MCF 10A (cell line): ENCODE measurements at places on chromosomes 4 and X. TPM values are rescaled to one million over a fixed set of nuclear protein-coding genes. Genes with fewer than 3 reads are reported as not detected.

Gene EMCN
- total RNA-seq, result not detected in 2 replicates

Gene NPY1R
- 0.63 and 2.8 TPM in 2 replicates for total RNA-seq

Gene RTL9
- not detected in 2 replicates for total RNA-seq

DNA sequence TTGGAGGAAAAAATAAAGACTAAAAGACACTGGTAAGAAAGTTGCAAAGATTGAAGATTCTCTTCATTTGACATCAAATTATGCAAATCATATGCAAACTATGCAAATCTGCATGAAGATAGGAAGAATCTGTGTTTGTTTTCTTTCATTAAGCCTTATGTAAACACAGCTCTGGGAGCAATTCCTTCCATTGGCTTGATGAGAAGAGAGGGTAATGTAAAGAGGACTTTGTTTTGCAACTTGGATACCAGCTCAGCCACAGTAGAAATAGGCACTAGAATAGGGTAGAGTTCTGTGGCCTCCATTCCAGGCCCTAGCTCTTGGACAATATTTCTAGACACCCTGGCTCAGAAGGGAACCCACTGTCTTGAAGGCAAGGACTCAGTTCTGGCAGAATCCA lies 388.4 kb upstream of the RASGEF1B start:
- H3K27me3 ChIP-seq, result no peaks in the 10 kb centered on the region
- H3K4me3 ChIP-seq, result no peak overlapping the region
- H3K36me3 ChIP-seq, result no peaks in the 10 kb centered on the region
- no peaks in the 10 kb centered on the region for H3K4me1 ChIP-seq
- no peak for DNase-seq

DNA sequence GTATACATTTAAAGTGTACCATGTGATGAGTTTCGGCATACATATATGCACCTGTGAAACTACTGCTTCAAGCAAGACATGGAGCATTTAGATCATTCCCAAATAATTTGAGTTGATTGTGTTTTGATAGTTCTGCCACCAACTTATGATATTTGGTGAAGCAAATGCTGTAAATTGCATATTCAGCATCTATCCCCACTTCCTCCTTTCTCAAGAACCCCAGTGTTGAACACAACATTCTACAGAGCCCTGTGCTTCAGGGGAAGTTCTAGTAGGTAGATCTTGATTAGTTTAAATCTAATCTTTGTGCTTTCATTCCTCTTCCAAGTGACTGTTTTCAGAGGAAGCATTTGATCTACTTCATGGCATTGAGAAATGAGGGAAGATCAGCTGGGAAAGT lies 5.4 kb upstream of the SHROOM3 start:
- DNase-seq, result no peak
- no peak overlapping the region for H3K27ac ChIP-seq
- no peaks in the 10 kb centered on the region for H3K36me3 ChIP-seq
- H3K27me3 ChIP-seq, result no peaks in the 10 kb centered on the region

DNA sequence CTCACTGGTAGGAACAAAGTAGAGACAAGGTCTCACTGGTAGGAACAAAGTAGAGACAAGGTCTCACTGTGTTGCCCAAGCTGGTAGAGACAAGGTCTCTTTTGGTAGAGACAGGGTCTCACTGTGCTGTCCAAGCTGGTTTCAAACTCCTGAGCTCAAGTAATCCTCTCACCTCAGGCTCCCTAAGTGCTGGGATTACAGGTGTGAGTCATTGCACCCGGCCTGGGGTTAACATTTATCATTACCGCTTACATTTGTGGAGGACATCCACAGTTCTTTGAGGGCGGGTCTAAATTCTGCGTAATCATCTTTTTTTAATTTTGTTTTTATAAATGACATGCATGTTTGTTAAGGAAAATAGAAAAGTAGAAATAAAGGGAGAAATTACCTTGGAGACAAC lies 12.0 kb downstream of the RAB33B start:
- H3K27ac ChIP-seq, result no peak overlapping the region
- DNase-seq, result peak; percentile 38
- no peaks in the 10 kb centered on the region for H3K36me3 ChIP-seq
- no peak overlapping the region for H3K4me3 ChIP-seq

- H3K4me1 ChIP-seq, result no peaks in the 10 kb centered on the region
- H3K27ac ChIP-seq, result peak overlapping the region; percentile 39
- DNase-seq, result peak; percentile 6
- no peak overlapping the region for H3K4me3 ChIP-seq
- no peaks in the 10 kb centered on the region for H3K27me3 ChIP-seq
Observed at GRCh38 chrX:142804085-142804484, 221.6 kb upstream of the SPANXN4 start.

GRCh38 chr4:95129821-95130311 lies 372.1 kb downstream of the BMPR1B start:
- peak; percentile 99 for DNase-seq
- peak overlapping the region; percentile 70 for H3K27ac ChIP-seq
- peaks cover 20% of the 10 kb centered on the region for H3K4me1 ChIP-seq
- peak overlapping the region; percentile 59 for H3K4me3 ChIP-seq
- H3K36me3 ChIP-seq, result no peaks in the 10 kb centered on the region

- no peaks in the 10 kb centered on the region for H3K36me3 ChIP-seq
- H3K27ac ChIP-seq, result no peak overlapping the region
- H3K4me1 ChIP-seq, result peaks cover 26% of the 10 kb centered on the region
- DNase-seq, result peak; percentile 32
- no peaks in the 10 kb centered on the region for H3K27me3 ChIP-seq
- H3K4me3 ChIP-seq, result no peak overlapping the region
Observed at GRCh38 chr4:122673252-122673651, 52.4 kb upstream of the IL21 start.

DNA sequence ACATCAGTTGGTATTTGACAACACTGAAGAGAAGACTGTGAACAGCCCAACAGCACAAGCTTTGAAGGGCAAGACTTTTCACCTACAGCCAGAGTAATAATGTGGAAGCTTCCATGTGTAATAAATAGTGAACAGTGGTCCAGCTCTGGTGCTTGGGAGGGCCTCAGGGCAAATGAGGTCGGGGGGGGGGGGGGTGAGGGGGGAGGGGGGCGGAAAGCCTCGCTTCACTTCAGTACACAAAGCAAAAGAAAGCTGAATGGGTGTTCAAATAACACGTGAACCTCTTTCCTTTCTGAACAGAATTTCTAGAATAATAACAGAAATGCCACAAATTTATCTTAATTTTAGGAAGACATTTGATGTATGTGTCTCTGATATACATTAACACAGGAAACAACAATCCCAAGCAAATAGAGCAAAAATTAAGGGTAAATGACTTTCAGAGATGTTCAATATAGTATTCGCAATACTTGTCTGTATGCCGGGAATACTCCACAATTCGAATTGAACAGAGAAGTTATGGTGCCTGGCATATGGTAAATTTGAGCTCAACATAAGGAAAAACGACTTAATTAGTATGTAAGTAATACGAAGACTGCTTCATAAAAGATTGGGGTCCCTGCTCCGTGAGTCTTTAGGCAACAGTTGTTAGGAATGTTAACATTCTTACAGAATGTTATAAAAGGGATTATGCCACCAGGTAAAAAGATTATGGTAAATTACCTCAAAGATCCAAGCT lies 92.6 kb downstream of the FRYL start:
- no peak for DNase-seq
- H3K27me3 ChIP-seq, result no peaks in the 10 kb centered on the region
- peaks cover 11% of the 10 kb centered on the region for H3K4me1 ChIP-seq
- H3K36me3 ChIP-seq, result peaks cover 7% of the 10 kb centered on the region
- no peak overlapping the region for H3K4me3 ChIP-seq

DNA sequence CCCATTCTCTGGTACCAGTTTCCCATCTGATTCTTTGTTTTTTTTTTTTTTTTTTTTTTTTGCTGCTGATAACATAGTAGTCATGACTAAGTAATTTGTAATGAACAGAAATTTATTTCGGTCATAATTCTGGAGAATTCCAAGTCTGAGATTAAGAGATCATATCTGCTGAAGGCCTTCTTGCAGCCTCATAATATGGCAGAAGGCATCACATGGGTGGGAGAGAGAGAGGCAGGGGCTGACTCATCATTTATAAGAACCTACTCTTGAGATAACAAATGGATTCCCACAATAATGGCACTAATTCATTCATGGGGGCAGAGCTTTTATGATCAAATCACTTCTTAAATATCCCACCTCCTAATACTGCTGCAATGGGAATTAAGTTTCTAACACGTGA lies 1034.3 kb downstream of the STIM2 start:
- H3K4me3 ChIP-seq, result no peak overlapping the region
- no peaks in the 10 kb centered on the region for H3K27me3 ChIP-seq
- no peak for DNase-seq
- no peak overlapping the region for H3K27ac ChIP-seq
- H3K4me1 ChIP-seq, result no peaks in the 10 kb centered on the region
- H3K36me3 ChIP-seq, result no peaks in the 10 kb centered on the region

GRCh38 chrX:56232221-56233082 lies at the start of gene KLF8:
Gene KLF8 (plus strand): TSS chrX:56232356. CDS start chrX:56233335, 979 bp downstream.
- peaks cover 42% of the 10 kb centered on the region for H3K27me3 ChIP-seq
- H3K4me1 ChIP-seq, result peaks cover 13% of the 10 kb centered on the region
- peaks cover 5% of the 10 kb centered on the region for H3K36me3 ChIP-seq

GRCh38 chrX:130120321-130120731 lies 10.0 kb upstream of the ELF4 start:
- H3K27me3 ChIP-seq, result peaks cover 18% of the 10 kb centered on the region
- H3K4me3 ChIP-seq, result peak overlapping the region; percentile 61
- H3K36me3 ChIP-seq, result peaks cover 6% of the 10 kb centered on the region
- no peak for DNase-seq
